ENCODE measurements at places on chromosomes 13 and 19.

GRCh38 chr13:109033090-109033489 is 403.7 kb downstream of the MYO16 start:
- DNase-seq, result no peak

- no peak for DNase-seq
These were observed 53.9 kb upstream of the KLHL1 start for GRCh38 chr13:70162141-70162540.

DNA sequence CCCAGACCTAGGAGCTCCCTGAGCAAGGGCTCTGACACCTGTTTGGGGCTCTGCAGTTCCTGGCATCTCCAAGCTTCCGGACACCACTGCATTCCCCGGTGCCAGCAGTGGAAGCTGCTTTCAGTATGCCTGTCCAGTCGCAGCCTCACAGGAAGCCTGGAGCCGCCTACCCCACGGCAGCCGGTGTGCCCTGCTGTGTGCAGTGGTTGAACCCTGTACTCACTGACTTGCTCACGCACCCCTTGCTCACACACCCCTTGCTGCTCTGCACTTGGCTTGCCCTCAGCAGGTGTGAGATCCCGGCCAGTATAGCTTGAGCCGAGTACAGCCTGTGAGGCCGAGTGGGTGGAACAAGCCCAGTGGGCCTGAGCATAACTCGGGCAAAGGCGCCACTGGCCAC is 70.3 kb downstream of the PIBF1 start:
- DNase-seq, result no peak

- DNase-seq, result no peak
These were observed 5.5 kb upstream of the PRTN3 start for GRCh38 chr19:835210-835810.

GRCh38 chr19:14401468-14402195 is 17.5 kb downstream of the DDX39A start:
- DNase-seq, result no peak

DNA sequence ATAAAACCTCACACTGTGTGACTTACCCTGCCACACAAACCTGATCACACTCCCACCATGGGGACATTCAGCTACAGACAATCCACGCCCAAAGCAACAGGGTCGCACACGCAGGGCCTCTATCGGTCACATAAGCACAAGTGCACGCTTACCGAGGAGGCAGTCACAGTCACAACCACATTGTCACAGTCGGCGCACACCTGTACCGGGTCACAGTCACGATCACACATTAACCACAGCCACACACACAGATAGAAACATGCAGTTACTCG is 579 bp downstream of the ZNF566 start:
- DNase-seq, result peak; percentile 65

DNA sequence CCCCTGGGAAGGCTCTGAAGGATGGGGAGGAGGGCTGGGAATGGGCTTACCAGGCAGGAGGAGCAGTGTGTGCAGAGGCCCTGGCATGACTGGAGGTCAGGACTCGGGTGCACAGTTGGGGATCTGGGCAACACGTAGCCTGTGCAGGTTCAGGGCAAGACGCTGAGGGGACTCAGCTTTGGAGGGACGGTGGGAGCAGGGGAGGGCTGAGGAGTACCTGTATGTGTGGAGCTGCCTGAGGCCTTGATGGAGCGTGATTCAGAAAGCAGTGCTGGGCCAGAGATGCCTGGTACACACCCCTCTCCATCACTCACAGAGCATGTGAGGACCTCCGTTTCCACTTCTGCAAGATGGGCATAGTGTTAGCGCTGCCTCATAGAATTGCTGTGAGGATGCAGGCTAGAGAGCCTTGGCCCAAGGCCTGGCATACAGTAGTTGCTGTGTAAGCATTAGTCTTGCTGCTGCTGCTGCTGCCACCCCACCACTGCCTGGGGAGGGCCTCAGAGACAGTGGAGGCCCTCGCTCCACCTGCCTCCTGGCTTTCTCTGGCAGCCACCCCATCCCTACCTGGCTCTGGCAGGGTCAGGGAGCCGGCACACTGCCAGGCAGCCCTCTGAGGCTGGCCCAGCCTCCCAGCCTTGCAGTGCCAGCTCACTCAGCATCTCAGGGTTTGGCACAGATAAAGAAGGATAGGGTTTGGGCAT is 2.4 kb downstream of the PAK4 start:
- no peak for DNase-seq

- DNase-seq, result no peak
These were observed 25.7 kb downstream of the SH3GL1 start for GRCh38 chr19:4374498-4375163.

DNA sequence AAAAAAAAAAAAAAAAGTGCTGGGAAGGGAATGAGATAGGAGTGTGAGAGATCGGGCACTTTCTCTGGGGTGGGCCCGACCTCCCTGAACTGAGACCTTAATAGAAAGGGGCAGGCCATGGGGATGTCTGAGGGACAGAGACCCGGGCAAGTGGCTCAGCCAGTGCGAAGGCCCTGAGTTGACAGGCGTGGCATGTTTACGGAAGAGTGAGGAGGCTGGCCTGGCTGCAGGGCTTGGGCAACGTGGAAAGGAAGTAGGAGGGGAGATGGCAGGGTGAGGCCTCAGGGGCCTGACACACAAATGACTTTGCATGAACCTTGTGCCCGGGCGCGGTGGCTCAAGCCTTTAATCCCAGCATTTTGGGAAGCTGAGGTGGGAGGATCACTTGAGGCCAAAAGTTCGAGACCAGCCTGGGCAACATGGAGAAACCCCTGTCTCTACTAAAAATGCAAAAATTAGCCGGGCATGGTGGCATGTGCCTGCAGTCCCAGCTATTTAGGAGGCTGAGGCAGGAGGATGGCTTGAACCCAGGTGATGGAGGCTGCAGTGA is 13.9 kb downstream of the FCHO1 start:
- DNase-seq, result no peak
